ENCODE measurements at places on chromosomes 2 and 18.

DNA sequence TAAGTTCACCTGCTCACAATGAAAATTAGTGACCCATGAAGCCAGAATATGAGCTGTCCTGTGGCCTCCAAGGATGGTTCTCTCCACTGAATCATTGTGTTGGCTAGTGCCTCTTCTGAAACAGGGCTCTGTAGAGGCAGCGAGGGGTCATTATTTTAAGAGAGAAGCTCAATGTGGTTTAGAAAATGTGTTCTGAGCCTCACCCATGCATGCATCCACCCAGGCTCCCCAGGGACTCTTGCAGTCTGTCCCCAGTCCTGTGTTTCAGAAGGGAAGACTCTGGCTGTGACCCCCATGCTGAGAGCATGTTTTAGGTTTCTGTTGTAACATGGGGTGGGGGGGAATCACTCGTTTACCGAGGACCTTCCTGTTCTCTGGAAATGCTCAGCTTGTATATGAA lies 135.2 kb downstream of the RNF144A start:
- DNase-seq = no peak

DNA sequence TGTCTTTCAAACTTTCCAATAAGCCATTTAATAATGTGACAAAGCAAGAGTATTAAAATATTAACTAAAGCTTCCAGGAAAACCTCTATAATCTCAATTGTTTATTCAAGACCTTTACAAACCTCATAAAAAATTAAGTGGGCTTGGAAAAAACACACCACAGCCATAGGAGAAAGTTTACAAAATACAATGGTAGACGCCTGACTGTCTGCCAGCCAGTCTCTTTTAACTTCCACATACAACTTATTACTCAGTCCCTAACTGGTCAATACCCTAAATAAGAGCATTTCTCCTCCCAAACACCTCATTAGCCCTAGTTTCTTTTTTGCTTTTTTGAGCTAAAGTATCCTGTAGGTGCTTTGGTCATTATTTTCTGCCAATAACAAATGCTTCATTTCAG lies 247.4 kb upstream of the CYP26B1 start:
- DNase-seq = no peak

GRCh38 chr2:177474301-177474700 lies 81.7 kb downstream of the AGPS start:
- DNase-seq = no peak

DNA sequence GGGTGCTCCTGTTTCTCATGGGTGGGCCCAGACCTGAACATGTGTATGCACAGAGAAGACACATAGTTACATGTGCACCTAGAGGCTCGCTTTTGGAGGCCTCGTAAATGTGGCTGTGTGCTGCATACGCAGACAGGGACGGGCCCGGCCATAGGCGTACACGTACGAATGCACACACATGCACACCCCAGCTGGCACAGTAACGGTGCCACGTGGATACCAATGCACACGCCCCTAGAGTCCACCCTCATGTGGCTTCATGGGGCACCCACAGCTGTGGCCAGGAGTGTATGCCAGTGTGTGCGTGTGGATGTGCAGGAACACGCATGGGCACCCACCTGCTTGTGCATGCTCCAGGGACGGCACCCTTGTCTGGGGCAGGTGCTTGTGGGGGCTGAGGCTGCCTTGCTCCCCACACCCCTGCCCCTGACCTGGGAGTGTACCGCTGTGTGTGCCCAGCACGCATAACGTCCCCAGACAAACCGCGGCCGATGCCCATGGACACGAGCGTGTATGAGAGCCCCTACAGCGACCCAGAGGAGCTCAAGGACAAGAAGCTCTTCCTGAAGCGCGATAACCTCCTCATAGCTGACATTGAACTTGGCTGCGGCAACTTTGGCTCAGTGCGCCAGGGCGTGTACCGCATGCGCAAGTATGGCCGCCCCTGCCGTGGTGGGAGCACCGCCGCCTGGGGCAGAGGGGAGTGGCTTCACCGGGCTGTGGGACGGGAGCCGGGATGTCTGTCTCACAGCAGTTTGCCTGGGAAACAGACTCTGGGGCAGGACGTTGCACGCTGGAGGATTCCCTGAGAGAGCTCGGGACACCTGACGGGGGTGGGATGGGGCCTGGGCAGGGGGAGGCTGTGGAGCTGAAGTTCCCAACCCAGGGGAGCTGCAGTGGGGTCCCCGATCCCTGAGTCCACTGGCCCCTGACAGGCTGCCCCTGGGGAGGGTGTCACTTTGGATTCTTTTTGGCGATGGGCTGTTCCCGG lies 21.0 kb downstream of the ZAP70 start:
- DNase-seq = peak; percentile 12

DNA sequence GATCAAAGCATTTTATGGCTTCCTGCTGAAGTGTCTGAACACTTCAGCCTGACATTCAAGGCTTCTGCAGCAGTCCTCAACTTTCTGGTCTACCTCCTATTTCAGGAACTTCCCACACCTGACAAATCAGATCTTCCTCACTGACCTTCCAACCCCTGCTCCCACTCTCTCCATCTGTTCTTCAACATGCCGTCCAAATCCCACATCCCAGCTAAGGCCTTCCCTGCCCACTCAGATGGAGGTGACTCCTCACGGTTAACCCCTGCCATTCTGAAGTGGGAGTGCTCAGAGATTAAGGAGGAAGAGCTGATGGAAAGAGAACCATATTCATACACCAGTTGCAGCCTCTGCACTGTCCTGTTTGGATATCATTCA lies 104.8 kb downstream of the POLR1A start:
- no peak for DNase-seq

- DNase-seq = no peak
Observed at GRCh38 chr2:211800001-211800400, 738.6 kb downstream of the ERBB4 start.

GRCh38 chr2:155240176-155240575 lies 541.7 kb downstream of the KCNJ3 start:
- no peak for DNase-seq

DNA sequence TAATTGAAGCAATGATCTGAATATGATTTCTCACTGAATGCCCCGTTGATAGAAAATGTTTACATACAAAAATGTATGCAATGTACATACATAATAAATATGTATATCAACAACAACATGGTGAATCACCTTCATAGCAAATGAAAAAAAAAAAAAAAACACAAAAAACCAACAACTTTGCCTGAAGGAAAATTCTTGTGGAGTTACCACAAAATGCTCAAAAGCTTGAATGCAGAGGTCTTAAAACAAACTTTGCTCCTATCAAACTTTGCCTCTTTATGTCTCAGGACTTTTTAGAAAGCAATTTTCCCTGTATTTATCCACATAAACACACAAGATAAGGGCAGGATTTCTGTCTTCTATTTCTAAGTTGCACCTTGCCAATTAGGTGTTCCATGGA lies 92.9 kb upstream of the SIX2 start:
- no peak for DNase-seq

GRCh38 chr2:68418855-68419254 lies 48.2 kb downstream of the FBXO48 start:
- DNase-seq = no peak

DNA sequence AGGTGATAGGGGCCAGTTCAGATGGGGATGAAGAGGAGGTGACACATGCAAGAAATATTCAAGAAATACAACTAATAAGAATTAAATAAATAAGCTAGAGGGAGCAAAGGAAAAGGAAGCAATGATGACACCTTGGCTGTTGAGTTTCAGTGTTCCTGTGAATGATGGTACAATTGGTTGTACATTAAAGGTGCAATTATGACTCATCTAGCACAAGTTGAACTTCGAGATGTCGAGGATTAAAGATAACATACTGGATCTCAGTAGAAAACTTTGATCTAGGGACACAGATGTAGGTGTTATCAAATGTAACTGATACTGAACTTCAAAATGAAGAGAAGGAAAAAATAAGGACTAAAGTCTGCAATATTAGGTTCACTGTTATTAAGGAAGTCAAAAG lies 760.6 kb upstream of the CHAC2 start:
- no peak for DNase-seq
